ENCODE measurements at places on chromosomes 2 and 18.

GRCh38 chr18:57856557-57857280 lies 53.6 kb upstream of the ATP8B1 start:
- DNase-seq, result no peak

GRCh38 chr2:239548965-239549595 lies 148.3 kb upstream of the HDAC4 start:
- DNase-seq, result no peak

DNA sequence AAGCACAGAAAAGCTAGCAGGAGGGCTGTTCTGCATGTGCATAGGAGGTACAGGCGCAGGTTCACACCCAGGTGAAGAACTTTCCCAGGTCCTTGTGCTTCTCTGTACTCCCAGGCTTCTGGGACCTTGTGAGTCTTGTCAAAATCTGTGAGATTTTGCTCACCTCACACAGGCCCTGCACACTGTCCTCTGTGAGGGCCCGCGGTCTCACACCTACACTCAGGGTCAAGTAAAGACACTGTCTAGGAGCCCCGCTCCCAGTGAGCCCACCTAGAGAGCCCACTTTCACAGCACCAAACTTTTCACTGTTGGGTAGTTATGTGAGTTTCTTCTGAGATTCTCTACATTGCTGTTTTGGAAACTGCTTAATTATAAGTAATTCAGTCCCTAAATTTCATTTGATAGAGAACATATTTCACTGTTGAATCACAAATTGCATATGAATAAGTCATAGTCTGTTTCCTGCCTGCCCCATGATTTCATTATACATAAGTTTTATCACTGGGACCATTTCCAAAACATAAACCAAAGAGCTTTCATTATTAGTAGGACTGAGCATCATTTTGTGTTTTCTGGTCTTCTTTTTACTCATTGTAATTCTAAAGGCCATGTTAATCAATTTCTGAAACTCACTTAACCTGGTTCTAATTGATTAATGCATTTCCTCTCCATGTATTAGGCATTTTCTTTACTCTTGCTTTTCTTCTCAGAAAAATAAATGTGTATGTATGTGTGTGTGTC lies 234.2 kb upstream of the SPOPL start:
- DNase-seq, result no peak

GRCh38 chr18:75977081-75977480 lies 518.0 kb downstream of the ZNF516 start:
- no peak for DNase-seq

GRCh38 chr2:20424300-20425290 lies 22.3 kb upstream of the RHOB start:
- no peak for DNase-seq

DNA sequence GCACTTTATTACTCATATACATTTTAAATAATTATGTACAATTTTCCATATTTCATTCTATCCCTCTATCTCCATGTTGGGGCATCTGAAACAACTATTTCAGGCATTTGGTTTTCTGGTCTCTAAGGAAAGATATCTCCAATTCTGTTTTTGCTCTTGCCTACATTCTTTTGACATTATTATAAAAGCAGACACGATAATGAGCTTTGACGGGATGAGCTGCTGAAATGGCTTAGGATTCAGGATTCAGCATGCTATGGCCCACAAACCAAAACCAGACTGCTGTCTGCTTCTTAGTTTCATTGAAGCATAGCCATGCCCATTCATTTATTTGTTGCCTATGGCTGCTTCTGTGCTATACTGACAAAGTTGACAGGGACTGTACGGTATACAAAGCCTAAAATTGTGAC lies 42.7 kb upstream of the GLS start:
- DNase-seq, result no peak

DNA sequence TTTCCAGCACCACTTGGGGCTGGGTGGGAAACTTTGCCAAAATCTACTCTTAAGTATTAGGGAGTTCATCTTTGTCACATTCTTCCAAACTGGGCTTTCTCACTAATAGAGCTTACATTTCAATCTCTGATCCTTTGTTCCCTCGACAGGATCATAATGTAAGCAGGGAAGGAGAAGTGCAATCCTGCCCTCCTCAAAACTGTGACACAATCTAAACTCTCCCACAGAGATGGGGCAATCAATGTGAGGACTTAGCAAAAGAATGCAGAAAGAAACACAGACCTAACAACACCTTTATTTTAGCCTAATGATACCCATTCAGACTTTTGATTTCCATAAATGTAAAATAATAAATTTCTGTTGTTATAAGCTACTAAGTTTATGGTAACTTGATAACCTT lies 40.8 kb downstream of the DSEL start:
- no peak for DNase-seq

- no peak for DNase-seq
These were observed 228.3 kb downstream of the SEPTIN10 start for GRCh38 chr2:109385506-109385905.

DNA sequence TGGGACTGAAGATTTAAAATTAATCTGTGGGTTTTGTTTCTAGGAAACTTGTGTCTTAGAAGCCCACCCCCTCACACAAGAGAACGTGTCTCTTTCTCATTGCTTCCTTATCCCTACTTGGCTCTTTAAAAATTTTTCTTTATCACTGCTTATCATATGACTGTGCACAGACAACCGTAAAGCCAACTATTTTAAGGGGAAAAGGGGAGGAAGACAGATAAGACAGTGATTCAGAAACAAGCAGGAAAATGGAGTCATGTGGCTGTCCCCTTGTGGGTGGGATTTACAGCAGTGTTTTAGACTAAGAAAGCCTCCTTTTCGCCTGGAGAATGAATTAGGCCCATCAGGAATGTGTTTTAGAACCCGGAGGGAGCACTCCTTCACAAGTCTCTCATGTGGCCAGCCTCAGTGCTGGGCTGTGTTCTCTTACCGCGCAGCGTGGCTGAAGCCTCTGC lies 17.6 kb downstream of the PRKCE start:
- DNase-seq, result no peak

DNA sequence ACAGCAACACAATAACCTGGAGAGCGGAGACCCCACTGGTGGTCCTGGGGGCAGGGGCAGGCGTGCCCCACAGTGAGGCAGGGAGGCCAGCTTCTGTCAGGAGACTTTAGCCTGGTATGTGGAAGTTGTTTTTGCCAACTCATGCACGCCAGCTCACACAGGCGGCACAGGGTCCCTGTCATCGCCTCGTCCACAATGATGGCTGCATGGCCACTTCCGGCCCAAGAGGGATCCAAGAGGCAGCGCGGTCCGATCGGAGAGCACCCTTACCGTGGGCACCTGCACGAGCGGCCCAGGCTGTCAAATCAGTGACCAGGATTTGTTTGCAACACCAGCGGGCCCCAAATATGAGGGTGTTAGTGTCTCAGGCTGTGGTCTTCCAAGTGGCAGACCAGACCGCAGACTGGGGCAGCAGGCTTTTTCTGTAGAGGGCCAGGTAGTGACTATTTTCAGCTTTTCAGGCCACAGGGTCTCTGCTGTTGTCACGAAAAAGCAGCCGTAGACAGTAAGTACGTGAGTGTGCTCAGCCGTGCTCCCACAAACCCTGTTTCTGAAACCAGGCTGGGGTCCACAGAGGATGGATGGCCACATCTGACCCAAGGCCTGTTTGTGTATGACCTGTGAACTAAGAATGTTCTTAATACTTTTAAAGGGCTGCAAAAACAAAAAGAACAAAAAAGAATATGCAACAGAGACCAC lies 21.2 kb downstream of the SNED1 start:
- no peak for DNase-seq

GRCh38 chr2:60283626-60284025 lies 269.8 kb downstream of the BCL11A start:
- DNase-seq, result no peak

- DNase-seq, result no peak
These were observed 26.4 kb upstream of the CABYR start for GRCh38 chr18:24112464-24112863.

DNA sequence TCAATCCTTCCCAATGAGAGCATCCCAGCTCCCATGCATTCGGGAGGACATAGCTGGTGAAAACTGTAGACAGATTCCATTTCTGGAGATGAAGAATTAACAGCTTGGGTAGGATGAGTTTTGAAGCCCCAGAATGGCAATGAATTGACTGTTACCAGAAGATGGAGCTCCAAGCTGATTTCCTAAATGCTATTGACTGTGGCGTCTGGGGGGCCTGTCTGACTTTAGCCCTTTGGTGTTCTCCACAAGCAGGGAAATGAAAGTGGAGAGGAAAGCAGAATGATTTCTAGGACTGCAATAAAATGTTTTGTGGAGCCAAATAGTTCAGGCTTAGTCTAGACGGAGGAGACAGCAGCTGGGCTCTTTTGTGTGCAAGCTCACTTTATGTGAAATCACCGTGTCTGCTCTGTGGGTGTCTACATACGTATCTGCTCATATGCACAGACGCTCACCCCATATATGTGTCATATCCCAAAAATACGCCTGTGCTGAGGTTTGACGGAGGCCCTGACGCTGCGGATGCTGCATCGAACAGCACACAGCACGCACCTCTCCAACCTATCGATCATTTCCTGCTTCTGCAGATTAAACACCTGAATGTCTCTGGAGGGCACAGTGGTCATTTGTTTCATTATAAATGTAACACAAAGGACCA lies 166.4 kb upstream of the PXDN start:
- DNase-seq, result no peak

DNA sequence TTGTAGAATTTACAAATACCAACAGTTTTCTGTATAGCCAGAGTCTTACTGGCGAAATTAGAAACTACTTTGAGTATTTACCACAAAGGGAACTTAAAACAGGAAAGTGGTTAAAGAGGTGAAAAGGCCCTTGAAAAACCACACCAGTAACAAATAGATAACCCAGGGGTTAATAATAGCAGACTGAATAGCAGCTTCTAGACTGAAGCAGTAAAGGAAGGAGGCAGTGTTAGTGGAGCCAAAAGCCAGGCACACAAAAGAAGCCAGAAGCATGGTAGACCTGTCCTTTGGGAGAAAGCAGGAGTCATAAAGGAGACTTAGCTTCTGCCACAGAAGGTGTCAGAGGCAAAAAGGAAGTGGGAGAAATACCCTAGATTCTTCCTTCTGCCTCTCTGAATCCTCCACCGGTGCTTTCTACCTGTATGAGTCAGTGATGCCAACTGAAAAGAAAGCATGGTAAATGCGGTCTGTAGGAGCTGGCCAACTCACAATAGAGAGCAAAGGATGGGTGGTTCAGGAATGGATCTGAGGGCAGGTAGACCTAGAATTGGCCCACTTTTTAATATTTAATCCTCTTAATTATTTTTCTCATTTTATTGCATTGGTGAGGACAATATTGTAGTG lies 97.3 kb downstream of the ARL6IP6 start:
- DNase-seq, result no peak

DNA sequence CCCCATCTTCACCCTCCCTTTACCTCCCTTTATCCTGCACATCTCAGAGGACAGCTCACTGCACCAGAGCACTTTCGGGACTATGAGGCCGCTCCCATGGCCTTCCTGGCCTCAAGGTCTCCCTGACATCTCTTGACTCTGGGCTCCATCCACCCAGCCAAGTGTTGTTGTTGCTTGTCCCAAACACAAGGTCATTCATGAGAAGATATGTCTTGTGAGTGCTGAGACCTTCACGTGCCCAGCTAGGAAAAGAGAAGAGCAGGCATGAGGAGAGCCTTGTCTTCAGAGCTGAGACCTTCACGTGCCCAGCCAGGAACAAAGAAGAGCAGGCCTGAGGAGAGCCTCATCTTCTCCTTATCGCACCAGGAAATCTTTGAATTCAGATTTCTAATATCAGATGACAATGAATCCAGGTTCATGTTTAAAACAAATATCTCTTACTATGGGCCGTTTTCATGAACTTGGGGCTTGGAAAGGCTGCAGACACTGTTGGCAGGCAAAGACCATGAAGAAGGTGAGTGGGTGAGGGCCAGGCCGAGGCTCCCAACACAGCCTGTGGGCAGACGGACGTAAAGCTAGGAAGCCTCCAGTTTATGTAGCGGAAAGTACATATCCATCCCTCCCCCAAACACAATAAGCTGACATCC lies 256.1 kb downstream of the NDUFA10 start:
- DNase-seq, result no peak

- DNase-seq, result no peak
These were observed 214.8 kb downstream of the SP3 start for GRCh38 chr2:173750353-173750801.

- peak; percentile 24 for DNase-seq
These were observed 154.3 kb downstream of the EIPR1 start for GRCh38 chr2:3223080-3223923.

- no peak for DNase-seq
These were observed 224.5 kb upstream of the REV1 start for GRCh38 chr2:99714349-99714748.

DNA sequence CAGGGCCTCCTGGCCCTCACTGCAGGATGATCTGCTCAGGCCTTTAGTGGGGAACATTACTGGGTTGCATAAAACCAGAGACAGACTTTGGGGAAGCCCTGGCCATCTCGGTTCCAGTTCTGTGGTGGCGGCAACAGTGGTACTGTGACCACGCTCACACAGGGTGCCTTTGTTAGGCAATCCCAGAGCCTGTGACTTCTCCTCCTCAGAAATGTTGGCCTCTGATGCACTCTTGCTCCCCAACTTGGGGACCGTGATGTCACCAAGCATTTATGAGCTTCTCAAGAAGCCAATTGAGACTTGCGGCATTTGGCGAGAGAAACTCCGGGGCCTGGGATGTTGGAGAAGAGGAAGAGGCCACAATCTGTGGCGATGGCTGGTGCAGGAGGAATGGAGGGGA lies 80.9 kb upstream of the PKDCC start:
- DNase-seq, result no peak

GRCh38 chr2:141384676-141385075 lies 746.1 kb downstream of the LRP1B start:
- DNase-seq, result no peak

GRCh38 chr2:218470448-218470847 lies 51.5 kb downstream of the VIL1 start:
- DNase-seq, result no peak

DNA sequence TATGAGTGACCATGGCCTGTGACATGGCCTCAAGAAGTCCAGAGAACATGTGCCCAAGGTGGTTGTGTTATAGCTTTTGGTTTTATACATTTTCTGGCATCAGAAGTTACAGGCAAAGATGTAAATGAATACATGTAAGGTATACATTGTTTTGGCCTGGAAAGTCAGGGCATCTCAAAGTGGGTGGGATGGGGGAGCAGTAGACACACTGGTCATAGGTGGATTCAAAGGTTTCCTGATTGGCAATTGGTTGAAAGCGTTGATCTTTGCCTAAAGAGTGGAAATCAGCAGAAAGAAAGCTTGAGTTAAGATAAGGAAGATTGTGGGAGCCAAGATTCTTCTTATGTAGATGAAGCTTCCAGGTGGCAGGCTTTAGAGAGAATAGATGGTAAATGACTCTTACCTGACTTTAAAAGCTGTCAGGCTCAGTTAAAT lies 62.1 kb upstream of the DYNAP start:
- no peak for DNase-seq

GRCh38 chr2:219402665-219403515 lies 15.2 kb upstream of the DNPEP start:
- peak; percentile 33 for DNase-seq

GRCh38 chr2:241929551-241930490 lies 60.3 kb downstream of the RTP5 start:
- no peak for DNase-seq

DNA sequence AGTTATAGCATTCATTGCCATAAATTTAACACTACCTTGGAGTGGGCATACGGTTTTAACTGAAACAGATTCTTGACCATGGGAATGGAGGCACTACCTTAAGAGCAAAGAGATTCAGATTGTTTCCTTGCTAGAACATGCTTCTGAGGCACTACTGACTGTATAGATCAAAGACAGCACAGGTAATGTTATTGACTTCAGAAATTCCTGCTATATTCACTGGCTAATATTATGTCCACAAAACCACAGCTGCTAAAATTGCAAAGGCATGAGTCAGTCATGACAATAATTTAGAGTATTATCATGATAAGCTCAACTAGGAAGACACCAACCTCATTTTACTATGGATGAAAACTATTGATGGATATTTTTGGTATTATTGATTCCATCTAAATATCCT lies 39.4 kb downstream of the SLC8A1 start:
- DNase-seq, result no peak
